ENCODE measurements at places on chromosomes 16 and 17. TPM values are rescaled to one million over a fixed set of nuclear protein-coding genes. Genes with fewer than 3 reads are reported as not detected.

DNA sequence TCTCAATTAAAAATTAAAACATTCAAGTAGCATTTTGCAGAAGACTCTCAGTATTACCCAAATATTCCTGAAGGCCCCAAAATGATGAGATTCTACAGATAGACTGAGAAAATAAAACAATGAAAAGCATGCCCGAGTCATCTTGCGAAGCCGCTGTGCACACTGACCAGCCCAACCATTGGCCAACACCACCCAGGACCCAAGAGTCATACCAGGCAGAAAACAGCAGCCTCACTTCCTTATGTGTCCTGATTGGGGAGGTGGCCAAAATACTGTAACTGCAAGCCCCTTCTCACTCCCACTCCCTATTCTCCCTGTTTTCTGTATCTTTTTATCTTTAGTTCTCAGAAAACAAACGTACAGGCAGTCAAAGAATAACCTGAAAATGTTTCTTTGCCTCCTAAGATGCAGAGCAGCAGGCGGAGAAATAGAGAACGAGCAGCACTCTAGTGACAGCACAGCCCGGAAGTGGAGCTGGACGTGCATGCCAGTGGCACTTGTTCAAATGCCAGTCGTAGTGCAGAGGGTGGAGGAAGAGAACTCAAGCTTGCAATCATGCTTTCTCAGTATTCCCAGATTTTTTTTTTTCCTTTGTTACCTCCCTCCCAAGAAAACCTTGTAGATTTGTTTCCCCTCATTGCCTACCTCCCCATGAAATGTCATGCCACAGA, 182.3 kb upstream of the SOX9 start:
- H3K27me3 ChIP-seq = no peaks in the 10 kb centered on the region
- H3K36me3 ChIP-seq = no peaks in the 10 kb centered on the region
- H3K4me1 ChIP-seq = no peaks in the 10 kb centered on the region

- no peak overlapping the region for H3K4me3 ChIP-seq
- H3K36me3 ChIP-seq = no peaks in the 10 kb centered on the region
- no peak overlapping the region for H3K27ac ChIP-seq
- no peak for DNase-seq
- H3K27me3 ChIP-seq = no peaks in the 10 kb centered on the region
- no peaks in the 10 kb centered on the region for H3K4me1 ChIP-seq
Measured at GRCh38 chr16:15913046-15913698, 24.8 kb upstream of the CEP20 start.

GRCh38 chr16:56921571-56921970, 10.4 kb upstream of the HERPUD1 start:
- H3K36me3 ChIP-seq = no peaks in the 10 kb centered on the region
- no peak overlapping the region for H3K4me3 ChIP-seq
- peaks cover 6% of the 10 kb centered on the region for H3K4me1 ChIP-seq
- H3K27me3 ChIP-seq = no peaks in the 10 kb centered on the region
- no peak for DNase-seq
- no peak overlapping the region for H3K27ac ChIP-seq

- H3K27me3 ChIP-seq = no peaks in the 10 kb centered on the region
- DNase-seq = no peak
- H3K36me3 ChIP-seq = no peaks in the 10 kb centered on the region
- H3K4me1 ChIP-seq = peaks cover 29% of the 10 kb centered on the region
Measured at GRCh38 chr17:32488177-32488542, 1.4 kb downstream of the CDK5R1 start.

GRCh38 chr16:52603015-52603414, 56.1 kb upstream of the TOX3 start:
- no peaks in the 10 kb centered on the region for H3K4me1 ChIP-seq
- no peak for DNase-seq
- H3K36me3 ChIP-seq = no peaks in the 10 kb centered on the region
- no peak overlapping the region for H3K4me3 ChIP-seq
- no peak overlapping the region for H3K27ac ChIP-seq

GRCh38 chr16:56425439-56425832, at the start of gene AMFR:
TSS of gene AMFR (minus strand) at chr16:56425545. CDS start at chr16:56425327, 218 bp downstream.
- DNase-seq = no peak
- H3K4me1 ChIP-seq = peaks cover 38% of the 10 kb centered on the region
- peak within 1 kb of the TSS; percentile 95 for H3K27ac ChIP-seq

GRCh38 chr17:66187718-66188117, 4.2 kb downstream of the CEP112 start:
- H3K27me3 ChIP-seq = no peaks in the 10 kb centered on the region
- H3K4me1 ChIP-seq = peaks cover 35% of the 10 kb centered on the region
- H3K4me3 ChIP-seq = no peak overlapping the region
- no peak for DNase-seq
- H3K36me3 ChIP-seq = peaks cover 5% of the 10 kb centered on the region
- no peak overlapping the region for H3K27ac ChIP-seq

DNA sequence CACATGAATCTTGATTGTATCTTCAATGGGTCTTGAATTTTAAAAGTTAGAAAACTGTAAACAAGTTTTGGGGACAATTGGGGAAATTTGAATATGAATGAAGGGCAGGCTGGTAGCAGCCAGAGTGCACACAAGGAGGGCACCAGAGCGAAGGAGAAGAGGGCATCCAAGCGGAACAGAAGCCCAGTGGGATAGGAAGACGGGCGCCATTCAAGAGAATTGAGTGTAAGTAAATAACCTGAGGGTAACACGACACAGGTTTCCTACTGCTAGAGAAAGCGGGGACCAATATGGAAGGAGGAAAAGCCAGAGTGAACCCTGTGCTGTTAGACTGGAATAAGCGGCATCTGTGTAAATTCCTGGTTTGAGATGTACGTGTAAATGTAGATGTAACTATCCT, 115.1 kb upstream of the CCL2 start:
- H3K27me3 ChIP-seq = peaks cover 13% of the 10 kb centered on the region
- H3K4me3 ChIP-seq = no peak overlapping the region
- no peak overlapping the region for H3K27ac ChIP-seq
- no peak for DNase-seq
- no peaks in the 10 kb centered on the region for H3K4me1 ChIP-seq

GRCh38 chr17:19876529-19877161, 8.9 kb upstream of the ULK2 start:
- H3K27ac ChIP-seq = no peak overlapping the region
- H3K27me3 ChIP-seq = no peaks in the 10 kb centered on the region
- DNase-seq = no peak
- H3K4me1 ChIP-seq = no peaks in the 10 kb centered on the region
- H3K36me3 ChIP-seq = no peaks in the 10 kb centered on the region
- H3K4me3 ChIP-seq = no peak overlapping the region

- no peak overlapping the region for H3K4me3 ChIP-seq
- peaks cover 14% of the 10 kb centered on the region for H3K36me3 ChIP-seq
- no peak overlapping the region for H3K27ac ChIP-seq
- H3K27me3 ChIP-seq = no peaks in the 10 kb centered on the region
- DNase-seq = no peak
- H3K4me1 ChIP-seq = no peaks in the 10 kb centered on the region
Measured at GRCh38 chr16:57013229-57013628, 23.9 kb downstream of the NLRC5 start.

GRCh38 chr17:7650509-7651096, at the start of gene ATP1B2:
TSS of gene ATP1B2 (plus strand) at chr17:7650926. CDS start at chr17:7651519, 593 bp downstream.
- peaks cover 23% of the 10 kb centered on the region for H3K27me3 ChIP-seq
- H3K4me1 ChIP-seq = peaks cover 25% of the 10 kb centered on the region
- DNase-seq = no peak
- peak within 1 kb of the TSS; percentile 63 for H3K27ac ChIP-seq
- H3K36me3 ChIP-seq = no peaks in the 10 kb centered on the region

DNA sequence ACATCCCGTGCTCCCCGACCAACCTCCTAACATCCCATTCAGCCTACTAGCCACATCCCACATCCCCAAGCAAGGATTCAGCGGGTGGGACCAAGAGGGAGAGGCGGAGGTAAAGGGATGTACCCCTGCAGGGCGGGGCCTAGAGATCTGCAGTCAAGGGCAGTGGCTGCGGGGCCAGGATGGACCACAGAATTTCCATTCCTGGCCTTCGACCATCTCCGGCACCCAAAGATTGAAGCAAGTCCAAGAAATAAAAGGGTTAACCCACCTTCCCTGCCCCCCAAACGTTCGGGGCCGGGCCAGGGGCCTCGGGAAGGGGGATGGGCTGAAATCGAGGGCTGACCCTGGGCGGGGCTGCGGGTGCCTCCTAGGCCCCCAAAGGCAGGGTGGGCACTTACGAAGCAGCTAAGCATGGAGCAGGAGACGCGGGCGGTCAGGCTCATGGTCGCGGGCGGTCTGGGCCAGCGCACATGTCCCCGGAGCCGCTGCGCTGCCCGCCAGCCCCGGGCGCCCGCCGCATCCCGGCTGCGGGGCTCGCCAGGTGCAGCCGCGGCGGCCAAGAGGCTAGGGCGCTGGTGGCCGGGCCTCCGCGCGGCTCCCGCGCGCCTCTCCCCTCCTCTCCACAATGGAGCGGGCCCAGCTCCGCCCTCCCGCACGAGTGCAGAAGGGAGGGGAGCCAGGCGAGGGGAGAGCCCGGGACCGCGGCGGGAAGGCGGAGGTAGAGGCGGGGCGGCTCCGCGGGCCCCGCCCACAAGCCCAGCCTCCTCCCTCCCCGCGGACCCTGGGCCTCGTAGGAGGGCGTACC, at the start of gene MTMR4:
Gene MTMR4, minus strand, starts transcription at position 674 of the 805 bp plus-strand sequence. Its CDS starts 231 bp downstream, at position 443.
- peak within 1 kb of the TSS; percentile 88 for H3K27ac ChIP-seq
- peaks cover 30% of the 10 kb centered on the region for H3K4me1 ChIP-seq
- H3K4me3 ChIP-seq = peak within 1 kb of the TSS; percentile 81

GRCh38 chr17:66578781-66579489, 256.0 kb upstream of the CACNG5 start:
- no peaks in the 10 kb centered on the region for H3K36me3 ChIP-seq
- peaks cover 34% of the 10 kb centered on the region for H3K4me1 ChIP-seq
- H3K27me3 ChIP-seq = no peaks in the 10 kb centered on the region
- H3K4me3 ChIP-seq = no peak overlapping the region
- H3K27ac ChIP-seq = peak overlapping the region; percentile 66

- no peaks in the 10 kb centered on the region for H3K4me1 ChIP-seq
- no peak overlapping the region for H3K27ac ChIP-seq
- H3K4me3 ChIP-seq = no peak overlapping the region
- DNase-seq = no peak
Measured at GRCh38 chr17:72723711-72724110, 368.8 kb downstream of the SLC39A11 start.

GRCh38 chr17:74008196-74008595, 195.3 kb upstream of the RPL38 start:
- no peaks in the 10 kb centered on the region for H3K4me1 ChIP-seq
- H3K4me3 ChIP-seq = no peak overlapping the region
- H3K27me3 ChIP-seq = no peaks in the 10 kb centered on the region
- H3K27ac ChIP-seq = no peak overlapping the region

GRCh38 chr16:12535535-12536411, 267.9 kb downstream of the CPPED1 start:
- no peaks in the 10 kb centered on the region for H3K36me3 ChIP-seq
- H3K4me3 ChIP-seq = no peak overlapping the region
- DNase-seq = no peak
- H3K27me3 ChIP-seq = no peaks in the 10 kb centered on the region
- H3K4me1 ChIP-seq = peaks cover 7% of the 10 kb centered on the region
- H3K27ac ChIP-seq = no peak overlapping the region

DNA sequence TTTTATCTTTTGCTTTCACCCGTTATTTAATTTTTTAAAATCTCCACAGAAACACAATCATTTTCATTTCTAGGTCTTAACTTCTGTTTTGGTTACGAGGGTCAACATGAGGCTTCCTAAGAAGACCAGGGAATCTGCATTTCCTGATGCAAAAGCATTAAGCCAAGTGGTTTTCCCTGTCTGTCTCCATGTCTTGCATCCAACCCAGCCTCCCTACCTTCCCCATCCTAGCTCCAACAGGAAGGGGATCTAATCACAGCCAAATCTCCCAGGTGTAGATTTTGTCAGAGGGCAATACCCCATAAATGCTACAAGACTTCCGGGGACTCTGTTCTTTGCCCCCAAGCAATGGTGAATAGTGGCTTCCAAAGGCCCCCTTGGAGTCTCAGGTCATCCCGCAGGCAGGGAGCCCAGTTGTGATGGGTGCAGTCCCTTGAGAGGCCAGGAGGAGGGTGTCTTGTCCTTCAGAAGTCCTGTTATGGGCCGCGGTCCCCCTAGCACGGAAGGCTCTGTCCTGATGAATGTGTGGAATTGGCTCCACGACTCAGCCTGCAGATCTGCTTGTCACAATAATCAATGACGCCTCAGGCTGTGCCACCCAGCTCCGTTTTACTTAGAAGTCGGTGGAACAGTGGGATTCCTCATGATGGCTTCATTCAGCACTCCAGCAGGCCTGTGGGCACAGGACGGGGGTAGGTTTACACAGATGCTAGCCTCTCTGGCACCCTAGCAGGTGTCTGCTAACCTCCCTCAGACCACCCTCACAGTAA, 141.1 kb downstream of the RGS9 start:
- H3K36me3 ChIP-seq = no peaks in the 10 kb centered on the region
- H3K4me1 ChIP-seq = peaks cover 29% of the 10 kb centered on the region
- H3K4me3 ChIP-seq = no peak overlapping the region
- H3K27ac ChIP-seq = peak overlapping the region; percentile 70
- no peak for DNase-seq
- no peaks in the 10 kb centered on the region for H3K27me3 ChIP-seq

GRCh38 chr16:85853547-85854545, 45.1 kb upstream of the IRF8 start:
- DNase-seq = no peak
- H3K27me3 ChIP-seq = no peaks in the 10 kb centered on the region
- H3K27ac ChIP-seq = no peak overlapping the region
- no peak overlapping the region for H3K4me3 ChIP-seq
- no peaks in the 10 kb centered on the region for H3K36me3 ChIP-seq

- H3K4me1 ChIP-seq = peaks cover 12% of the 10 kb centered on the region
- peak overlapping the region; percentile 25 for H3K4me3 ChIP-seq
- peak overlapping the region; percentile 75 for H3K27ac ChIP-seq
Measured at GRCh38 chr16:19644877-19645276, 73.2 kb downstream of the KNOP1 start.

PTX4 gene
- 0.39 TPM for total RNA-seq

TBKBP1 gene
- 25.7 TPM for total RNA-seq

KIFC3 gene
- total RNA-seq = 76.8 TPM

ITGA2B gene
- total RNA-seq = 0.58 TPM

MYH3 gene
- total RNA-seq = 0.83 TPM

INCA1 gene
- total RNA-seq = 1.9 TPM

FSCN2 gene
- total RNA-seq = 2.2 TPM

Data from esophagus muscularis mucosa (tissue), 4 donors.